ENCODE measurements at places on chromosomes 6 and 20.

DNA sequence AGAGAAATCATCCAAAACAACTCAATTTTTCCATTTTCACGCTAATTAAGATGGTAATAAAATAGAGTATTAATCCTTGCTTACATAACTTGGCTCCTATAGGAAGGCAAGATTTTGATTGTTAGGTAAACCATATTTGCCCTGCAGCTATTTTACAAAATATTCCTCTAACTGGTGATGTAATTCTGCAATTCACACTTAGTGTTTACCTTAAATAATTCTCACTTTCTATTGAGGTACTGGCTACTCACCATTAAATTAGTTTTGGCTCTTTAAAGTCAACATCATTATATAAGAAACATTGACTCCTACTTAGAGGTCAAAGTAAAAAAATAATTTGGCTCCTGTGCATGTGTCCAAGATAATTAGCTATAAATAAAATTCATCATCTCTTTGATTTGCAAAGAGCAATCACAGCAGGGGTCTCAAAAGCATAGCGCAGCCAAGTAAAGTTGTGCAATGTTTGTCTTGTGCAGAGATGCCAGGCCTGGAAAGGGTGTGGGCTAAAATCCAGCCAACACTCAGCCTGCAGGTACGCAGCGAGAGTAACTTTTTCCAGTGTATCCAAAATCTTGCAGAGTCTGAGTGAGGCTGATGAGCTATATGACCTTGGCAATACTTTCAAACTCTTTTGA is 501.2 kb downstream of the MMUT start:
- no peak for DNase-seq

DNA sequence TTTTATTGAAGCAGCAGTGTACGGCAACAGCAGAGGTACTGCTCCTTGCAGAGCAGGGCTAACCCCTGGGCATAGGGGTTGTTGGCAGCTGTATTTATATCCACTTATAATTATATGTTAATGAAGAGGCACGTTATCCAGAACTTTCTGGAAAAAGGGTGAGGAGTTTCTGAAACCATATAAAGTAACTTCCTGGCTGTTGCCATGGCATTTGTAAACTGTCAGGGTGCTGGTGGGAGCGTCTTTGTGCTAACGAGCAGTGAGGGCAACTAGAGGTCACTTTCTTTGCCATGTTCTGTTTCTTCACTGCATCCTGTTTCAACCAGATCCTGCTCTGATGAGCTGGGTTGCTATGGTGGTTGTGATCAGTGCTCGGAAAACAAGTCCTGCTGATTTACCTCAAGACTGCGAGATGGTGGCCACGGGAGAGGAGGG is 11.1 kb upstream of the ARFGEF2 start:
- DNase-seq, result no peak

DNA sequence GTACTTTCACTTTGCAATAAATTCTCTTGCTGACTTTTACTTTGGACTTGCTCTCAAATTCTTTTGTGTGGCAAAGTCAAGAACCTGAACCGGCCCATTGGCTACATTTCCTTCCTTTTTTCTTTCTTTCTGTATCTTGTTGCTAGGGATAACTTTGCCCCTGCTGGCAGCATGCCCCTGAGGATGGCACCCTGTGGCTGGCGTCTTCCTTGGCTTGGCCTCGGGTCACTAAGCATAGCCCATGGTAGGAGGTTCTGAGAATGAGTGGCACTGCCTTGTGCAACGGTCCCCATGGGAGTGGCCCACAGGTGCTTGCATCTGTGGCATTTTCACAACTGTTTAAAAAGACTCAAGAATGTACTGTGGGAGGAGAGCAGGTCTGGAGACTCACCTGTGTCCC is 14.0 kb upstream of the HLA-F start:
- DNase-seq, result no peak

GRCh38 chr6:72683797-72684196 is 61.9 kb downstream of the KCNQ5 start:
- no peak for DNase-seq

GRCh38 chr6:113994934-113995342 is 24.0 kb upstream of the HDAC2 start:
- no peak for DNase-seq

DNA sequence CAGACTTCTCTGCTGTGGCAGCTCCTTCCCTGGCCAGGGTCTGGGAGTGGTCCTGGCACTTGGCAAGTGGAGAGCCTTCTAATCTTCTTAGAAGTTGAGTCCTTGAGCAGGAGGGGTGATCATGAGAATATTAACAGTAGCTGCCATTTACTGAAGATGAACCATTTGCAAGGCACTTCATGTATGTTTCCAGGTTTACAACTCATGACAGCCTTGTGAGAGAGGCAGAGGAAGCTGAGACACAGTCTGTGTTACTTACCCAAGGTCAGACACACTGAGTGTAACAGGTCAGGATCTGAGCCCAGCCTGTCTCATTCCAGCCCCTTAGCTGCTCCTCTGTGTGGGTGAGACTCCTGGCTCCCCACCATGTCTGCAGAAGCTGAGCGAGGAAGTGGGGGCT is 45.5 kb upstream of the SRF start:
- no peak for DNase-seq

DNA sequence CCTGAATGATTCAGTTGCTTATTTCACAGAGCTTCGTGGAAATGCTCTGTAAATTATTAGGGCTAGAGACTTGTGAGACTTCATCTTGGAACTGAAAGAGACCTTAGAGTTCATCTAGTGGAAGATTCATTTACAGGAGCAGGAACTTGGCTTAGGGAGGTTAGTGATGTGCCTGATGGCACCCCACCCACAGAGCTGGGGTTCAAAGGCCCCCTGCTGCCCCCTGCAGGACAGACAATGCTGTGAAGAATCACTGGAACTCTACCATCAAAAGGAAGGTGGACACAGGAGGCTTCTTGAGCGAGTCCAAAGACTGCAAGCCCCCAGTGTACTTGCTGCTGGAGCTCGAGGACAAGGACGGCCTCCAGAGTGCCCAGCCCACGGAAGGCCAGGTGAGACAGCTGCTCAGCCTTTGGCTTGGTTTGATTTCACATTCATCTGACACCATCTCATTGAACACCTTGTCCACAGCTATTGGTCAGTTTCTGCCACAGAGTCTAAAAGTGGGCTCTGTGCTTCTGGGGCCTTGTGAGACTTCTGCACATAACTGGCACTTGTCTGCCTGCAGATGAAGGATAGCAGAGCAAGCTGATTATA is 25.1 kb downstream of the MYBL2 start:
- DNase-seq, result no peak

DNA sequence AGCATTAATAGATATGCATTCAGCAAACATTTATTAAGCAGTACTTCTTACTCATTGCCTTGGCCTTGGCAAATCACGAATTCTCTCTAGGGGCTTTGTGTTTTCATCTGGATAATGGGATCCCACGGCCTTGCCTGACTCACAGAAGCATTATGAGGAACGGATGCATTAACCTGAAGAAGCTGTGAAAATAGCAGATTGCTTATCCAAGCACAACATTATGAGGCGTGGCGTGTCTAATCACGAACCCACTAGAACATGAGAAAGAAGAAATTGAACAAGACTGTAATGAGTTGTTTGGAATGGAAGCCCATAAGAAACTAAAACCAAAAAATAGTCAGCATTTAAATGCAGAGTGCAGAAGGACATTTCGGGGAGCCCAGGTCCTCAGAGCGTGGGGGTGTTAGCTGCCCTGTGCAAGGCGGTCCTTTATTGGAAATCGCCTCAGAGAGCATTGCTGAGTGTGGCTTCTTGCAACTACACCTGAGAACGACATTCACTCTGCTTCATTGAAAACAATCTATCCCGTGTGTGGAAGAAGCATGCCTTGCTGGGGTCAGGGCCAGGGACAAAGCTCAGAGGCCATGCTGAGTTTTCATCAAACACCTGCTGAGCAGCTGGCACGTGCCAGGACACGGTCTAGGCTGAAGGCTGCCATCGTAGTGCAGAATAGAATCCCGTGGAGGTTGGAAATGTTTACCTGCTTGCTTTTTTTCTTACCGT is 179.9 kb downstream of the ZDHHC14 start:
- DNase-seq, result no peak

DNA sequence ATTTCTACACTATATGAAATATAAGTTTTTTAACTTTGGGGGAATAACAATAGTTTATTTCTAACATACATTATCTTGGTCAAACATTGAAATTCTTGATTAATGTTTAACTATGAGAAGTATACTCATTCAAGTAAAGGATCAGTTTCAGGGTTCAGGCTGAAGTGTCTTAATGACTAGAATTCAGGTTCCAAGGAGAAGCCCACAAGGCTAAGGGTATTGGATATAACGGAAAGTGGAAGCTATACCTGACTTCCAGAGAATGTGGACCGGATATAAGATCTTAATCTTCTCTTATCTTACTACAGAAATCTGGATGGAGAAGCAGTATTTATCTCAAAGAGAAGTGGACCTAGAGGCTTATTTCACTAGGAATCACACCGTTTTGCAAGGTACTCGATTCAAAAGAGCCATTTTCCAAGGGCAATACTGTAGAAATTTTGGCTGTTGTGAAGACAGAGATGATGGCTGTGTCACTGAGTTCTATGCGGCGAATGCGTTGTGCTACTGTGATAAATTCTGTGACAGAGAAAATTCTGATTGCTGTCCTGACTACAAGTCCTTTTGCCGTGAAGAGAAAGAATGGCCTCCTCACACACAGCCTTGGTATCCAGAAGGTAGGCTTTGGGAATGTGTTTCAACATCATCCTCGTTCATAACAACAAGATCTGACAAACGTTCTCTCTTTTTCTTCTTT is at the start of gene TINAG:
Gene TINAG (plus strand): TSS at position 153 of the 697 bp plus-strand sequence. CDS start 110 bp downstream, at position 263.
- no peak for DNase-seq

DNA sequence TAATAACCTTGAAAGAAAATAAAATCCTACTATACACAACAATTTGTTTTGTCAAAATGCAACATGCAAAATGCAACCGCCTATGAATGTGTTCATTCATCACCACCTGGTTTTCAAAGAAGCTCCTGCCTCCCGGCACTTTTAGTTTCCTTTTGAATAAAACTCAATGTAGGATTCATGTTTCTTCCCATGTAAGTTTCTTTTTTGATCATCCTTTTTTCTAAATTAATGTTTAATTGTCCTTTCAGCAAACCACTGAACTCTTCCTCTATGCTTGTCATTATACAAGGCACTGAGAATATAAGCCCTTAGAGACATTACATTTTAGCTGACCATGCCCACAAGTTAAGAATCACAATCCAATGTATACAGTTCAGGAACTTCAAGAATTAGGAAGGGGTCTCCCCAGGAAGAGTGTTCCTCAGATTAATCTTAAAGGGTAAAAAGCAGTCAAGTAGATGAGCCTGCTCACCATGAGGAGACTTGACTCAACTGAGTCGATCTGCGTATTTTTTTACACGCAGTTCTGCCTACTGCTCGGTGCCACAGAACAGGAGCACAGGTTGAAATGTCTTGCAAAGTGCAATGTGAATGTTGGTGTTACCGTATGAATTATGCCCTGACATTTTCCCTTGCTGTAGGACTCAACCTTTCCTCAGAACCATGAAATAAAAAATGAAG is 7.2 kb upstream of the THEMIS start:
- DNase-seq, result no peak

DNA sequence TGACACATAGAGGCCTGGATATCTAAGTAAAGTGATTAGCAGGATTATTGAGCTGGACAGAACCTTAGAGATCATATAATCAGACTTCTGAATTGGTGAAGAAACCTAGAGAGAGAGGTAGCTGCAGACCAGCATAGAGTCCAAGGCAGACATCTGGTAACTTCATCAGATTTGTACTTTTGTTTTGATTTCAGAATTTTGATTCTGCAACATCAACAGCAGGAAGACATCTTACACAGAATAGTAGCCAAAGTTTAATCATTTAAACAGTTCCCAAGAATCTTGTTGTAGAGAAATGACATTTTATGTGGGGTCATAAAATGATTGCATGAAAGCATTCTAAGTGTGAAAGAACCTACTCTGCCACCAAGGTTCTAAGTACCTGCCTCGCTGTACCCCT is 39.4 kb downstream of the RPRD1B start:
- DNase-seq, result no peak

DNA sequence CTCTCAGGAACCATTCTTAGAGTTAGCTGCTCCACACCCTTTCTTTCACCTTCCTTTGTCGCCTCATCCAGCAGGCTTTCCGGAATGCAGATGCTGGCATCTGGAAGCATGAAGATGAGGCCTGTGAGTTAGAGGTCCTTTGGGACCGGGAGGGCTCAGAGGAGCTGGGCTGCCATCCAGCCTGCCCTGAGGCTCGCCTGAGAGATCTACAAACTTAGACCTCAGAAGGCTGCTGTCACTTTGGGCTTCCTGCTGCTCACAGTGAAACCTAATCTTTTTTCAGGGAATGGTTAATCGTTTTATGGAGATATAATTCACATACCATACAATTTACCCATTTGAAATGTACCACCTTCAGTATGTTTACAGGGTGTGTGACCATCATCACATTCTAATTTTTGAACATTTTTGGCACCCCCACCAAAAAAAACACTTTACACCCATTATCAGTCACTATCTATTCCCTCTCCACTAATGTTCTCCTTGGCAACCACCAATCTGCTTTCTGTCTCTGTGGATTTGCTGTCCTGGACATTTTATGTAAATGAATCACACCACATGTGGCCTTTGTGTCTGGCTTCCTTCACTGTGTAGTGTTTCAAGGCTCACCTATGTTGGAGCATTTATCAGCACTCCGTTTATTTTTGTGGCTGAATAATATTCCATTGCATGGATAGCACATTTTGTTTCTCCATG is 20.0 kb upstream of the MPC1 start:
- DNase-seq, result no peak

DNA sequence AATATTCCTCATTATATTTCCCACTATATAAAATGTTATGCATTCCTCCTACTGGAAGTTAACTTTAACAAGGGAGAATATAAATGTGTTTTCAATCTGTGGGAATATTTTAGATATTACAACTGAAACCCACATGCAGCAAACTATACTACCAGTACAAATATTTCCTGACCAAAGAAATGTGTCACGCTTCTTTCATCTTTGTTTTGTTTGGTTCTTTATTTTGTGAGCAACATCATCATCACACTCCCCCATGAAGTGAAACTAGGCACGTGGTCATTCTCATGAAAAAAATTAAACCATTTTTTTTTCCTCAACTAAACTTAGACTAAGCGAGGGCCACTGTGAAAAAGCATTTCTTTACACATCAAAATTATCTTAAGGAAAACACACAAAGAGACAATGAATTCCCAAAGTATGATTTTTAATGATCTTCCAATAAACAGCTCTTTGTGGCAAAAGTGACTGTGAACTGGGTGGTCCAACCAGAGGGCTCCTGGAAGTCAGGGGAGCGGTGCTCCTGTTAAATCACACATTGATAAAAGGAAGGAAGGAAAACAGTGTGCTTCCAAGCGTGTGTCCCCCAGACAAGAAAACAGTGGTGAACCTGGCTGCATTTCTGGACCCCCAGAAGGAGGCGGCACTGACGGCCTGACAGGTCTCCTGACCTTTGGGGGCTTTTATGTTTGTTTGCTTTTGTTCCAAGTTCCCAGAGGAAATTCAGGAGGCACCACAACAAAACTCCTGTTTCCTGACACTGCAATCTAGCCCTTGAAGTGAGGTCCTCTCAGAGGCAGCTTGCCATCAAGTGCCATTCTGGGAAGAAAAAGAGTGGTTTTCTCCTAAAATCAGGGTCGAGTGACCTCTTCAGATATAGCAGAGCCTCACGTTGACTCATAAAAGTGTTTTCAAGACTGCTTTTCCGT is 166.8 kb upstream of the FOXQ1 start:
- DNase-seq, result no peak
